ENCODE measurements at places on chromosomes 4 and X.

GRCh38 chrX:24248042-24248441, 65.8 kb downstream of the SUPT20HL2 start:
- DNase-seq = no peak

DNA sequence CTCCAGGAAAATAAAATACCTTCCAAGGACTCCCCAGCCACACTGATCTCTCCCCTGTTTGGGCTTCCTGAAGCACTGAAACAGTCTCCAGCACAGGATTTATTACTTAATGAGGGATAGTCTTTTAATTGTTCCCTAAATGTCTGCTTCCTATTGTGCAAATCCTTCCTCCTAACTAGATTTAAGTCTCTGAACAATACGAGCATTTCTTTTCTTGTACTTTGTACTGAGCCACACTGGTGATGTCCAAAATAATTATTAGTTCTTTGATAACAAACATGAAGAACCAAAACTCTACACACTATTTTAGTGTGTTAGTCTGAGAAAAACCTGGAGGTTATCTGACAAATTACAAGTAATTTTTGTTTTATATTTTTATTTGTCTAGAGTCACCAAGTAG, 5.1 kb downstream of the ADGRA3 start:
- no peak for DNase-seq

GRCh38 chrX:125826080-125826479, 340.0 kb downstream of the DCAF12L2 start:
- DNase-seq = no peak

DNA sequence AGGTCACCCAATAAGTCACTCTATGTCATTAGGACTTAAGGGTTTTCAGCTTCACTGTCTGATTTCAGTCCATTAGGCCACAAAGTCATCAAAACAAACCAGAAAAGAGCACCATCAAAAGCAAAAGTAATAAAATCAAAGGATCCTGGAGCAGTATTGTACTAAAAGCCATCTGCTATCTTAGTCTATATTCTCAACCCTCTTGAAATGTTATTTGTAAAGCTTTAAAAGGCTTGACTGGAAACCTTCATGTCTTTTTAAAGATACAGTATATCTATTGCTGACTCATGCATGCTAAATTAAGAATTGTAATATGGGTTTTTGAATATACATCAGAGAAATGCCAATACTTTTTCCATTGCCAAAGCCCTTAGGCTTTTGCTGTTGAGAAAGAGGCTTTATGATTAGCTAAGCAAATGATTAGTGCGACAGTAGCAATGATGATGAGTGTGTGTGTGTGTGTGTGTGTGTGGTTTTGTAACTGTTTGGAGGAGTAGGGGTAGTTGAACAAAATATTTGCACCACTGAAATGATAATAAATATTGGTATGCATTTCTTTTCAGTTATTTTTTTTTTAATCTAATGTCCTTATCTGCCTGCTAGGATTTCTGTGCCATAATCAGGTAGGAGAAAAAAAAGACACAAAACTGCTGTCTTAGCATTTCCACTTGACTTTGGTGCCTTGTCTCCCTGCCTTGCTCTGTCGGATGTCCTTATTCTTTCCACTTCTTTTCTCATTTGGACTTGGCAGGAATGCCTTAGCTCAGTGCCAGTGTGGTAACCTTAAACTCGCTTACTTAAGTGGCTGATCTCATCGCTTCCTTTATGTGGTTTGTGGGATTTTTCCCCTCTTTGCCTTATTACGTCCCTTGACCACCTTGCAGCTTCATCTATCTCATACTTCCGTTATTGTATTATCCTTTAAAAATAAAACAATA, 119.7 kb downstream of the PCDH7 start:
- no peak for DNase-seq
